ENCODE measurements at places on chromosomes 12 and 14.
A peak's percentile ranks its signal among the peaks of the same experiment; 100 is the strongest.

DNA sequence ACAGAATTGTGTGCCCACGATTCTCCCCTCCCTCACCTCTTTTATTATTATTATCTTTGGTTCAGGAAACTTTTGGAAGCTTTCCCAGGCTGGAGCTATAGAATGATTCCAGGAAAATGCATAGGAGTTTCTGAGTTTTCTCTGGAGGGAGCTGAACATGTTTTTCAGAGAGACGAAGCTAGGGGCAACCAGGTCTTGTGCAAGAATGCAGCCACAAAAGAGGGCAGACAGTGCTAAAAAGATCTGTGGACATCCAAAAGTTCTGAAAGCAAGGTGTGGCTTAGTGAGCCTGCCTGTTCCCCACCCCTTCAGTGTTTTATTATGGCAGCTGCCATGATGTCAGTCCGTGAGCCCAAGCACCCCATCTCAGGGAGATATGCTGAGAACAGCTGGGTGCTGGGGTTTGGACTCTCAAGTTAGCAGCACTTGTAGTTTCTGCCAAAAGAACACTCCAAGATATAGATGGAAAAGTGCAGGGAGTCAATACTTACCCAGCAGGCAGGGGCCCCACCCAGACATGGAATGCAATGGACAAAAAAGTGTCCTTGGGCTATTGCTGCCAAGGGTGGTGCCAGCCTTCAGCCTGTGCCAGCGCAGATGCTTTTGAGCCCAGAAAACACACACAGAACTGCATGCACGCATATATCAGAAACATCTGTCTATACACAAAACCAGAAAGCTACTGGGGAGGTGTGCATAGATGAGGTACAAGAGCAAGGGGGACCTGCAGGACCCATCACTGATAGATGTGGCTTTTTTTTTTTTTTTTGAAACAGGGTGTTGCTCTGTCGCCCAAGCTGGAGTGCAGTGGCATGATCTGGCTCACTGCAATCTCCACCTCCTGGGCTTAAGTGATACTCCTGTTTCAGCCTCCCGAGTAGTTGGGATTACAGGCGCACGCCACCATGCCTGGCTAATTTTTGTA, 17.0 kb upstream of the IRF2BPL start:
- no peaks in the 10 kb centered on the region for H3K36me3 ChIP-seq
- H3K4me1 ChIP-seq: peaks cover 68% of the 10 kb centered on the region
- H3K27ac ChIP-seq: peak overlapping the region; percentile 98

DNA sequence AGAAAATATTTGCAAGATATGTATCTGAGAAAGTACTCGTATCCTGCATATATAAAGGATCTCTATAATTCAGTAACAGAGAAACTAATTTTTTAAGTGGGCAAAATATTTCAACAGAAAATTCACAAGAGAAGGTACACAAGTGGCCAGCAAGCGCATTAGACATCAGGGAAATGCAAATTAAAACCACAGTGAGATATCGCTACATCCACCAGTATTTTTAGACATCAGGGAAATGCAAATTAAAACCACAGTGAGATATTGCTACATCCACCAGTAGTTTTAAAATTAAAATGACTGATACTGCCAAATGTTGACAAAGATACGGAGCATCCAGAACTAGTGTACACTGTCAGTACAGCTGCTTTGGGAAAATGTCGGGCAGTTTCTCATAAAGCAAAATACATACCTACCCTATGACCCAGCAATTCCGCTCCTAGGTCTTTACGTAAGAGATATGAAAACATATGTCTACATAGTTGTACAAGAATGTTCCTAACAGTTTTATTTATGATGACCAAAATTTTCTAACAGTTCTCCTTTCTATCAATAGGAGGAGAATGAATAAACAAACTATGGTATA, 2.8 kb upstream of the KCNK13 start:
- no peak overlapping the region for H3K27ac ChIP-seq
- H3K4me3 ChIP-seq: no peak overlapping the region
- DNase-seq: no peak

- H3K36me3 ChIP-seq: no peaks in the 10 kb centered on the region
- no peaks in the 10 kb centered on the region for H3K4me1 ChIP-seq
- H3K27me3 ChIP-seq: no peaks in the 10 kb centered on the region
- H3K27ac ChIP-seq: no peak overlapping the region
- no peak for DNase-seq
Observed at GRCh38 chr14:47490353-47490752, 185.1 kb downstream of the MDGA2 start.

- H3K4me1 ChIP-seq: peaks cover 16% of the 10 kb centered on the region
- H3K4me3 ChIP-seq: peak overlapping the region; percentile 63
- H3K27ac ChIP-seq: peak overlapping the region; percentile 87
- no peak for DNase-seq
- H3K36me3 ChIP-seq: peaks cover 39% of the 10 kb centered on the region
- no peaks in the 10 kb centered on the region for H3K27me3 ChIP-seq
Observed at GRCh38 chr12:6724409-6724797, 557 bp downstream of the COPS7A start.
